ENCODE measurements at places on chromosomes 5 and 9. TPM values are rescaled to one million over a fixed set of nuclear protein-coding genes. Genes with fewer than 3 reads are reported as not detected.

Gene PCDHGC5
- total RNA-seq = 2.5 TPM

DNA sequence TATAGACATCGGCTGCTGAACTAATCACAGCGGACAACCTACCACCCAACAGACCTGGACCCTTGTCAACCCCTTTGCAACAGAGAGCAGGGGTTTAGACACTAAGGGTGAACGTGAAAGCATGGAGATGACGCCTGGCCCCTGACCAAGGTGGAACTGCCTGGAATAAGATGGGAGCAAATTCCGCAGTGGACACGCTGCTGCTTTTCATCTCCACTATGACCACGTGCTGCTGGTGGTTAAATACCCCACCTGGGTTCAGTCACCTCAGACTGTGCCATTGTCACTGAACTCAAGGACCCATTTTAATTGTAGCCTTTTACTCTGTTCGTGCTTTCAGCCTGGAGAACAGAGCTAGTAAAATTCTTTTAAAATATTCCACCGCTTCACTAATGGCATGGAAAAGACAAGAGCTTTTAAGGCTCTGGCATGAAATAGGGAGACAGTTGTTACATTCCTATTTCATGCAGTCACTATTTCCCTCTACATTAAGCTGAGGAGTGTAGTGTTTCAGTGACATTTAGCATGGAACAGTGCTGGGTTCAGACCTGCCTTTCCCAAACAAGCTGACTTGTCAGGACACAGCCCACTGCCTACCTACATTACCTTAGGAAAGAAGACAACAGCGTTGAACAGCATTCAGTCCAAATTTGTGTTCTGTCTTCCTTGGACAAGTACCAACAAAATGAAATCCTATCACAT lies 96.8 kb downstream of the ANKRD18B start:
- no peaks in the 10 kb centered on the region for H3K4me1 ChIP-seq
- DNase-seq = no peak
- H3K27ac ChIP-seq = no peak overlapping the region
- H3K4me3 ChIP-seq = no peak overlapping the region

GRCh38 chr5:44862808-44863207 lies 54.1 kb downstream of the MRPS30 start:
- no peaks in the 10 kb centered on the region for H3K27me3 ChIP-seq
- DNase-seq = no peak
- no peaks in the 10 kb centered on the region for H3K4me1 ChIP-seq

DNA sequence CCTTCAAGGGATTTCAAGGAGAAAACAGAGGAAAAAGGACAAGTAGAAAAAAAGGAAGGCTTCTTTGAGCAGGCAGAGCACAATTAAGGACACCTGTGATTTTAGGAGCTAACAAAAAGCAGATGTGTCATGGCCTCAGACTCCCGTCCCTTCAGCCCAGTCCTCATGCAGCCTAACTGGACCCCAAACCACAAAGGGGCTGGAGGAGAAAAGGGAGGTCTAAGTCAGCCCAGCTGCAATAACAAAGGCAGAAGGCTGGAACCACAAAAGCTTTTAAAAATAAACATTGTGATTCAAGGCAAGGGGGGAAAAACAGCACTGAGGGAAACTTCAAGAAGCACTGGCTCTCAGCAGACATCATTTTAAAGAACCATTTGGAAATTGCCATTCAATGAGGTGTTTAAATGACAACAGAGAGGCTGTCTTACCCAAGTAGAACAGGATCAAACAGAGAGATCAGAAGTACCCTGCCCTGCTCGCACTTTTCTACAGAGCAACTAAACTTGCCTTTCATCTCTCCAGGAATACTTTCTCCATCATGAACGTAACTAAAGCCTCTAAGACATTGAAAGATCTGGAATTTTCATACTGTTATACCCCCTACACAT lies 89.3 kb downstream of the SEMA5A start:
- no peaks in the 10 kb centered on the region for H3K27me3 ChIP-seq
- no peak overlapping the region for H3K27ac ChIP-seq
- no peaks in the 10 kb centered on the region for H3K36me3 ChIP-seq
- H3K4me3 ChIP-seq = no peak overlapping the region

DNA sequence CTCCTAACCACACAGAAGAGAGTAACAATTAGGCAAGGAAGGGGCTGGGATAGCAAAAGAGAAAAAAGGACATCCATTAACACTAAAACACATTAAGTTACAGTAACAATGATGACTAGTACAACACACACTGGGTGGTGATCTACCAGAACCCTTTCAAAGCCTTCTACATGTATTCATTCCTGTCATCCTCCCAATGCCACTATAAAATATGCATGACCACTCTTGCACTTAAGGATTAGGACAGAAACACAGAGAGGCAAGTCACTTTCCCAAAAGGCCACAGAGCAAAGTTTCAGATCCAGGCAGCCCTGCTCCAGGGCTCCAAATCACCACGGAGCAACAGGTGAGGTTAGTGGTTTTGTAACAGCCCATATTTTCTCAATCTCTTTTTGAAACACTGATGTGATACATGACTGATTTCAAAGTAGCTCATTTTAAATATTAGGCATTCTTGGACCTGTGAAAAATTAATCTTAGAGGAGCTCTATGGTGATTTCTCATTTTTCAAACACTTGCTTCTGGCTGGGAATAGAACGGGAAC lies 86.7 kb downstream of the AUH start:
- no peak overlapping the region for H3K4me3 ChIP-seq
- H3K4me1 ChIP-seq = no peaks in the 10 kb centered on the region
- H3K36me3 ChIP-seq = no peaks in the 10 kb centered on the region
- DNase-seq = no peak
- H3K27ac ChIP-seq = no peak overlapping the region

- H3K4me3 ChIP-seq = no peak overlapping the region
- H3K4me1 ChIP-seq = no peaks in the 10 kb centered on the region
- H3K36me3 ChIP-seq = no peaks in the 10 kb centered on the region
- no peaks in the 10 kb centered on the region for H3K27me3 ChIP-seq
- no peak overlapping the region for H3K27ac ChIP-seq
Measured at GRCh38 chr9:33304362-33304761, 14.0 kb downstream of the NFX1 start.

- H3K27me3 ChIP-seq = no peaks in the 10 kb centered on the region
- H3K27ac ChIP-seq = no peak overlapping the region
- no peak for DNase-seq
Measured at GRCh38 chr5:168674893-168675482, 95.8 kb upstream of the PANK3 start.

DNA sequence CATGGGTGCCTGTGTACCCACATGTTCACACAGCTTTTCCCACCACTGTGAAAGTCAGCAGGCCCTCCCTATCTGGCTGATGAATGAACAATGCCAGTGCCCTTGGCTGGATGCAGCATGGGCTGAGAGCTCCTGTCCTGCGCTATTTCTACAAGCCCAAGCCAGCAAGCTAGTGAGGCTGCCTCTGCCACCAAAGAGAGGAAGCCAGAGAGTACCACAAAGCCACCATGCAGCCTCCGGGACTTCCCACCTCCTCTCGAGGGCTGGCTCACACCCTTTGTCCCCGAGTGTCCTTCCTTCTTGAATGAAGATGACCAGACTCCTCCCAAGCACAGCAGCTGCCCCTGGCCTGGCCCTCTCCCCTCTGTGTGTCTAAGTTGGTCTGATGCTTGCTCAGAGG lies 76.5 kb downstream of the SH3PXD2B start:
- H3K36me3 ChIP-seq = no peaks in the 10 kb centered on the region
- H3K27me3 ChIP-seq = no peaks in the 10 kb centered on the region
- peaks cover 4% of the 10 kb centered on the region for H3K4me1 ChIP-seq

Gene LRRTM2
- 0.20 TPM for total RNA-seq

Gene RASEF
- total RNA-seq = 1.3 TPM

Gene DAPK1
- total RNA-seq = 119 TPM

Gene CD14
- 26.5 TPM for total RNA-seq

Gene PTGR1
- 32.6 TPM for total RNA-seq

GRCh38 chr5:45288746-45289145 lies 407.4 kb downstream of the HCN1 start:
- H3K4me3 ChIP-seq = no peak overlapping the region
- H3K27me3 ChIP-seq = no peaks in the 10 kb centered on the region
- no peaks in the 10 kb centered on the region for H3K36me3 ChIP-seq

Gene ADGRD2
- total RNA-seq = not detected

Gene C5orf58
- total RNA-seq = not detected

DNA sequence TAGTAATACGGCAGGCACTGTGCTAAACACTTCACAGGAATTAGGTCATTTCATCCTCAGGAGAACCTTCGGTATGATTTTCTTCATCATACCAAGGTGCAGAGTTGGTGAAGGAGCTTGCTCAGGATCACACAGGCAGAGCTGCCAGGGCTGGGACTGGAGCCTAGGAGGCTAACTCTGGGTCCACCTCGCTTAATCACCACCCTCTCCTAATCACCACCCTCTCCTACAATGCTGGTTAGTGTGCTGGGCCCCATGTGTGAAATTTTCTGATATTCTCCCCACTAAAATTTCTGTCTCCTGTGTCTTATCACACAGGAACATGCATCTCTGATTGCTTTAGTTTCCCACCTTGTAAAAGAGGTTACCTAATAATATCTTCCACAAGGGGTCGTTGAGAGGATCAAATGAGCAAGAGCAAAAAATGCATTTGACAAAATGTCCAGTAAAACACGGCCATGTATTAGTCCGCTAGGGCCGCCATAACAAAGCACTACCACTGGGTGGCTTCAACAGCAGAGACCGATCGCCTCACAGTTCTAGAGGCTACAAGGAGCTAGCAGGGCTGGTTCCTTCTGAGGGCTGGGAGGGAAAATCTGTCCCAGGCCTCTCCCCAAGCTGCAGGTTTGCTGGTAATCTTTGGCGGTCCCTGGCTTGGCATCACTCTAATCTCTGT lies 128.2 kb upstream of the NFIB start:
- no peak for DNase-seq
- H3K27me3 ChIP-seq = no peaks in the 10 kb centered on the region
- no peak overlapping the region for H3K27ac ChIP-seq
- H3K36me3 ChIP-seq = no peaks in the 10 kb centered on the region
- no peaks in the 10 kb centered on the region for H3K4me1 ChIP-seq

Gene UNC5A
- total RNA-seq = 0.48 TPM

DNA sequence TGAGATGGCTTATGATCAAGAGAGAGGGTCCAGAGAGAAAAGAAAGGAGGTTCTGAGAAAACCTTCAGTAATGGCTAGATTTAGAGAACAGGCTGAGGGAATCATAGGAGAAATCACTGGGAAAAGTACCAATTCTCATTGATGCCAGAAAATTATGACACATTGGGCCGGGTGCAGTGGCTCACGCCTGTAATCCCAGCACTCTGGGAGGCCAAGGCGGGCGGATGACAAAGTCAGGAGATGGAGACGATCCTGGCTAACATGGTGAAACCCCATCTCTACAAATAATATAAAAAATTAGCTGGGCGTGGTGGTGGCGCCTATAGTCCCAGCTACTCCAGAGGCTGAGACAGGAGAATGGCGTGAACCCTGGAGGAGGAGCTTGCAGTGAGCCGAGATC lies 29.5 kb upstream of the PLIN2 start:
- no peaks in the 10 kb centered on the region for H3K27me3 ChIP-seq
- peaks cover 5% of the 10 kb centered on the region for H3K4me1 ChIP-seq
- no peaks in the 10 kb centered on the region for H3K36me3 ChIP-seq

Gene RHOBTB3
- total RNA-seq = 180 TPM

DNA sequence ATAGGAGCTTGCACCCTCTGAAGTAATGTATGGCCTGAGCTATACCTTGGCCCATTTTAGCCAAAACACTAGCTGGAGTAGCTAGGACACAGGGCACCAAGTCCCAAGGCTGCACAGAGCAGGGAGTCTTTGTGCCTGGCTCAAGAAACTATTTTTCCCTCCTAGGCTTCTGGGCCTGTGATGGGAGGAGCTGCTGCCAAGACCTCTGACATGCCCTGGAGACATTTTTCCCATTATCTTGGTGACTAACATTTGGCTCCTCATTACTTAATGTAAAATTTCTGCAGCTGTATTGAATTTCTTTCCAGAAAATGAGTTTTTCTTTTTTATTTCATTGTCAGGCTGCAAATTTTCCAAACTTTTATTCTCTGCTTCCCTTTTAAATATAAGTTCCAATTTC lies 1099.2 kb downstream of the CDH18 start:
- H3K36me3 ChIP-seq = no peaks in the 10 kb centered on the region
- H3K4me1 ChIP-seq = no peaks in the 10 kb centered on the region
- H3K27me3 ChIP-seq = no peaks in the 10 kb centered on the region
- no peak overlapping the region for H3K4me3 ChIP-seq
- no peak for DNase-seq

Gene RBM18
- 20.2 TPM for total RNA-seq

Gene ZNF300
- total RNA-seq = 7.1 TPM

Gene DBH
- total RNA-seq = not detected

DNA sequence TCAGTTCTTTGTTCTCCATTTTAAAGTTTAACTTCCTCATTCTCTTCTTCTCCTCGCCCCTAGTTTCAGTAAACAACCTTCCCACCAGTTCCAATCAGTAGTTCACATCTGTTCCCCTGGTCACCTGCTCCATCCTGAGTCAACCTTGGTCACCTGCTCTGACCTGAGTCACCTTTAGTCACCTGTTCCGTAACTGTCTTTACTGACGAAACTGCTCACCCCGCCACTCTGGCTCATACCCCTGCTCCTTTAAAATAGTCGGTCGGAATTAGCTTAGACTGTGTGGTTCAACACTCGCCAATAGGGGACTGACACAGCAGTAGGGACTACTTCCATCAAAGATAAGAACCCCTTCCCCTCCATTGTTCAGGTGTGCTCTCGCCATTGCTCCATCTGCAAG lies 76.3 kb upstream of the GPBP1 start:
- no peaks in the 10 kb centered on the region for H3K4me1 ChIP-seq
- no peak for DNase-seq
- H3K4me3 ChIP-seq = no peak overlapping the region
- no peaks in the 10 kb centered on the region for H3K36me3 ChIP-seq
- H3K27ac ChIP-seq = no peak overlapping the region

GRCh38 chr5:87164409-87164808 lies 103.3 kb upstream of the RASA1 start:
- no peaks in the 10 kb centered on the region for H3K27me3 ChIP-seq
- H3K4me1 ChIP-seq = no peaks in the 10 kb centered on the region
- H3K36me3 ChIP-seq = no peaks in the 10 kb centered on the region

Gene HSD17B3
- 0.51 TPM for total RNA-seq

- DNase-seq = no peak
- H3K4me3 ChIP-seq = no peak overlapping the region
- peaks cover 17% of the 10 kb centered on the region for H3K4me1 ChIP-seq
- no peaks in the 10 kb centered on the region for H3K36me3 ChIP-seq
- no peaks in the 10 kb centered on the region for H3K27me3 ChIP-seq
Measured at GRCh38 chr5:159877016-159877415, 39.3 kb upstream of the ADRA1B start.

GRCh38 chr5:43156388-43156787 lies 35.6 kb upstream of the NIM1K start:
- no peak overlapping the region for H3K4me3 ChIP-seq
- no peaks in the 10 kb centered on the region for H3K36me3 ChIP-seq
- no peak for DNase-seq
- no peaks in the 10 kb centered on the region for H3K27me3 ChIP-seq
- no peak overlapping the region for H3K27ac ChIP-seq

DNA sequence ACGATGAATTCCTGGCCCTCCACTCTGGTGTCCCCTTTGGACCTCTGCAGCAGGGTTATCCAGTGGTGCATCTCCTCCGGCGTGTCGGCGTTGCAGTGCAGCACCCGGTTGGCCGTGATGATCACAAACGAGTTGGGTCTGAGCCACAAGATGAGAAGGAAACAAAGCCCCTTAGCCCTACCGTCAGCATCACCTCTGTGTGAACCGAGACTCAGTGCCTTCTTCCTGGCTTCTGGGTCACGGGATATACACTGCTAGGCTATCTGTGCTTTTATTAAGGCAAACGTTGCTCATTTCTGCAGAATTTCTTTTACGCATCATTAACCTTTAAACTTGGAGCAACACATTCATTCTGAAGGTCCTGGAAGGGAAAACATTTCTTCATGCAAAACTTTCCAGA lies 65.1 kb upstream of the RETREG1 start:
- H3K27me3 ChIP-seq = no peaks in the 10 kb centered on the region
- H3K4me1 ChIP-seq = no peaks in the 10 kb centered on the region
- DNase-seq = no peak
- no peaks in the 10 kb centered on the region for H3K36me3 ChIP-seq
- no peak overlapping the region for H3K27ac ChIP-seq
